NCI-H2107 (cell line): ENCODE measurements at places on chromosomes 11 and 22.

DNA sequence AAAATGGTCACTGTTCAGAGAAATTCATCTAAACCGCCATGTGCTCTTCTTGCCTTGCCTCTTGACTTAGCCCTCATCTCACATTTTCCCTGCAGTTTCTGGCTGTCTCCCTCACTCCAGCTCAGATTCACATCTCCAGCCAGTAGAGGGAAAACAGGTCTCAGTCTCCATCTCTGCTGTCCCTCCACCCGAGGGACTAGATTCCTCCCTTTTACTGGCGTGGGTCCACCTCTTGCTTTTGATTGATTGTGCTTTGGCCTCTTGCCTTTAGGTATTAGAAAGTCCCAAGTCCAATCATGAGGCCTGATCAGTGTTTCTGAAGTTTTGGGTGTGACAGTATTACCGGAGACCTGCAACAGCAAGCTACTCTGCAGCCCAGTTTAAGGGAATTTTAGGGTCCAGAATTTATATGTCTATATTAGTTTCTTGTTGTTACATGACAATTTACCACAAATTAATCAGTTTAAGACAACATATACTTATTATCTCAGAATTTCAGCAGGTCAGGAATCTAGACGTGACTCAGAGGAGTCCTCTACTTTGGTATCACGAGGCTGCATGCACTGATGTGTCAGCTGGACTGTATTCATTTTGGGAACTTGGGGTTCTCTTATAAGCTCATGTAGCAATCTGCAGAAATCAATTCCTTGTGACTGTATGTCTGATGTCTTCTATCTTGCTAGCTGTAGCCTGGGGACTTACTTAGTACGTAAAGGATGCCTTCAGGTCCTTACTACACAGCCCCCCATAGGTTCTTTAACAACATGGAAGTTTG is 805.2 kb upstream of the CCDC90B start:
- DNase-seq = no peak

GRCh38 chr11:43434893-43435292 is 76.2 kb downstream of the TTC17 start:
- no peak for DNase-seq

DNA sequence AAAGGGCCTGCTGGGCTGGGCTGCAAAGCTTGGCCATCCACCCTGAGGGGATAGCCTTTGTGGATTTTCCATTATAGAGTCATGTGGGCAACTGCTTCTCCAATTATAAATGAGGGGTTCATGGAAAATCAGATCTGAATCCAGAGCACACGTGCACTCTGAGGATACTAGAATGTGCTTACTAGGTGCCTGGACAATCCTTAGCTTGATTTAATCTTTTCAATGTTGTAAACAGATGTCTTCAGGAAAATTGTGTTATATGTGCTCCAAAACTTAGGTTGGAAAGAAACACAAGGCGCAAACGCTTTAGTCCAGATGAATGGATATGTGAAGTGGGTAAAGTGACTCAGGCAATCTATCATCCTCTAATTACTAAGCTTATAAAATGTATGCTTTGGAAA is 92.0 kb downstream of the SLC17A6 start:
- DNase-seq = no peak

GRCh38 chr11:11580012-11580411 is 41.8 kb downstream of the GALNT18 start:
- no peak for DNase-seq

GRCh38 chr22:44745853-44746789 is 6.3 kb upstream of the ARHGAP8 start:
- no peak for DNase-seq

GRCh38 chr11:33160136-33160535 is 1.1 kb downstream of the CSTF3 start:
- no peak for DNase-seq

DNA sequence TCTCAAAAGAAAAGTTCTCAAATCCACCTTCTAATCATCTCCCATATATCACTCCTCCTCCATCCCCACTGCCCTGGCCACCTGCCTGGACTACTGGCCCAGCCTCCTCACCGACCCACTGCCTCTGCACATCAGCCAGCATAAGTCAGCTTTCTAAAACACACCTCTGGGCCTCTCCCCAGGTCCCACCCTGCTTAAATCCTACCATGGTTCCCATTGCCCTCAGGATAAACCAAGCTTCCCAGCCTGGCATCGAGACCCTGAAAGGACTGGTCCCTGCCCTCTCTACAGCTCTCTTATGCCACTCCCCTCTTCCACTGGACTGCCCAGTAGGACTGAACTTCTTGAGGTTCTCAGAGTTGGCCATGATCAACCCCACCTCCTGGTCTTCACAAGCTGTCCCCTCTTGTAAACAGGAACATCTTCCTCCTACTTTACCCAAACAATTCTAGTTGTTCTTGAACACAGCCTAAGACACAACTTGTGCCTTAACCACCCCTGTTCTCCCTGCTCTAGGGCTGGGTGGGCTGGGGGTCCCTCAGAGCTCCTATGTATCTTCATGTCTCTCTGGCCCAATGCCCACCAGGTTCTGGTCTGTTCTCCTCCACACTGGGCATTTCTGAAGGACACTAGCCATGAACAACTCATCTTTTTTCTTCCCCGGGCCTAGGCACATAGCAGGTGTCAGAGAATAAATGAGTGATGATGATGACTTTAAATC is 12.6 kb upstream of the P2RY6 start:
- no peak for DNase-seq

DNA sequence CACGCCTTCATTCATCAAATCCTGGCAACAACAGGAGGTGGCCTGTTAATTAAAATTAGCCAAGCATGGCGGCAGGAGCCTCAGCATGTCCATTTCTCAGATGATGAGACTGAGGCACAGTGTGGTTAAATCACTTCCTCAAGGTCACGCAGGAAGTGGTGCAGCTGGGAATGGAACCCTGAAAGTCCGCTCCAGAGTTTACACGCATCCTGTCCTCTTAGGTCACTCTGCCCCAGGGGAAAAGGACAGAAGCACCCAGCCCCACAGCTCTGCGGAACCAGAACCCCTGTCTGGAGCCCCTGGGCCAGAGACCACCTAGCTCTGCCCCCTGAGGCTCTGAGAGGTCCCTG is 19.6 kb downstream of the RPL3 start:
- DNase-seq = no peak

DNA sequence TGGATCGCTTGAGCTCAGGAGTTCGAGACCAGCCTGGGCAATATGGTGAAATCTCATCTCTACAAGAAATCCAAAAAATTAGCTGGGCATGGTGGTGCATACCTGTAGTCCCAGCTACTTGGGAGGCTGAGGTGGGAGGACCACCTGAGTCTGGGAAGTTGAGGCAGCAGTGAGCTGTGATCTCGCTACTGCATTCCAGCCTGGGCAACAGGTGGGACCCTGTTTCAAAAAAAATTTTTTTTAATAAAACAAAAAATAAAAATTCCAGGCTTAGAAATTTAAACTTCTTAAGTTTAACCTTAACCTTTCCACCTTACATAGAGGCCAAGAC is 21.2 kb downstream of the CLMP start:
- no peak for DNase-seq

GRCh38 chr11:29449281-29450074 is 567.4 kb downstream of the KCNA4 start:
- DNase-seq = no peak

DNA sequence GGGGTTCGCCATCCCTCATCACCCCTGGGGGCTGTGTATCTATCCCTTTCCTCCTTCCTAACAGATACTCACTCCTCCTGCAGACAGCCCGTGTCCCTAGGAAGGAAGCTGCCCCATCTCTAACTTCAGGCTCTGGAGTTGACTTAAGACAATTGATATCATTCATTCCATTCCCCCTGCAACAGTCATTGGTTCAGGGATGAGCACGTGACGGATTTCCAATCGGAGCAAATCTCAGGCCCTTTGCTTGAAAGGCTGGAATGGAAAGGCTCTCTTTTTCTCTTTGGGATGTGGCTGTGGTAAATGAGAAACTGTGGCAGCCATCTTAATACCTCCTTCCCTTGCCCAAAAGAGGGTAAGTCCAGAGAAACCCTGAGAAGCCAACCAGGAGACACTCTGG is 5.0 kb upstream of the SCUBE2 start:
- no peak for DNase-seq

- no peak for DNase-seq
These were observed 10.2 kb downstream of the GNB1L start for GRCh38 chr22:19844377-19845053.

- no peak for DNase-seq
These were observed 94.9 kb downstream of the MICAL2 start for GRCh38 chr11:12205330-12205729.

GRCh38 chr11:30478923-30479322 is 107.2 kb downstream of the MPPED2 start:
- no peak for DNase-seq

DNA sequence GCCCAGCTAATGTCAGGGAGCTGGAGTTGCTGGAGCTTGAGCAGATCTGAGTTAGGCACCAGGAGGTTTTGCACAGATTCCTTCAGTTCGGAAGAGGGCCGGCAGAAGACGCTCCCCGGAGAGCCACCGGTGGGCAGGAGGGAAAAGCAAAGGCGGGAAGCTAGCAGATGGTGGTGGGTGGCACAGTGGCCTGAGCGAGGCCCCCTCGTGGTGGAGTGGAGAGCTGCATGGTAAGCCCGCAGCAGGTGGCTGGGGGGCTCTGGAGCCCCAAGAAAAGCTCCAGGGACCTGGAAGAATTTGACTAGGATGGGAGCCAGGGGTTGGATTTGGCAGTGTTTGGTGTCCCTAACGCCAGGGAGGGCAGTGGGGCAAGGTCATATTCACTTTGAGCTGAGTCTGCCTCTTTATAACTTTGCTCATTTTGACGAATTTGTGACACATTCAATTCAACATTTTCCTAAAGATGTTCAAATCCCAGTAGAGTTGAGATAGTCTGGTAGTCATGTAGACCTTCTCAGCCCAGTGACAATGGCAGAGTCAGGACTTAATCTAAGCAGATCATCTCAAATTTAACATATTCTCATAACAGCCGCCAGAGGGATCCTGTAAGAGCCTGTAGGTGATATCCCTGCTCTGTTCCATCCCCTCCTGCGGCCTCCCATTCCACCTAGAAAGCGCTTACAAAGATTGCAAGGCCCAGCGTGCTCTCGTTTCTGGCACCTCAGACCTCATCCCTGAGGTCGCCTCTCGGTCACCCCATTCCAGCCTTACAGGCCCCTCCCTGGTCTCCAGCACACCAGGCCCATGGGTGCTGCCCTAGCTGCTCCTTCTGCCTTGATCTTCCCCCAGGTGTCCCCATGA is 57.9 kb downstream of the TRIM29 start:
- no peak for DNase-seq

- DNase-seq = no peak
These were observed 768 bp upstream of the CDKN1C start for GRCh38 chr11:2886191-2886894.

- no peak for DNase-seq
These were observed 20.0 kb upstream of the NDUFC2 start for GRCh38 chr11:78099666-78100065.

DNA sequence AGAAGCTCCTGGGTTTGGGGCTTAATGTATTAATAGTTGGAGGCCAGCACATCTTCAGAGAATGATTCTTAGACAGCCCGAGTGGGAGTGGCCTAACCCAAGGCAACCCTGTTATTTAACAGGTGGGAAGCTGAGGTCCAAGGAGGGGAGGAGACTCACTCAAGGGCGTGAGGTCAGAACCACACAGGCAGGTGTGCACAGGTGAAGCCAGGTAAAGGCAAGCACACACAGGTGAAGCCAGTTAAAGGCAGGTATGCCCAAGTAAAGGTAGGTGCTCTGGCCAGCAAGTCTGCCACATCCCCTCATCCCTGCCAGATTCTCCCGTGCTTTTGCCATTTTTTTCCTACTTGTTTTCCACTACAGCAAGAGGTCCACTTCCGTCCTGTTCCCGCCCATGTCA is 2.9 kb upstream of the SHANK2 start:
- DNase-seq = no peak

GRCh38 chr11:65204646-65205601 is 23.2 kb downstream of the CAPN1 start:
- DNase-seq = no peak

DNA sequence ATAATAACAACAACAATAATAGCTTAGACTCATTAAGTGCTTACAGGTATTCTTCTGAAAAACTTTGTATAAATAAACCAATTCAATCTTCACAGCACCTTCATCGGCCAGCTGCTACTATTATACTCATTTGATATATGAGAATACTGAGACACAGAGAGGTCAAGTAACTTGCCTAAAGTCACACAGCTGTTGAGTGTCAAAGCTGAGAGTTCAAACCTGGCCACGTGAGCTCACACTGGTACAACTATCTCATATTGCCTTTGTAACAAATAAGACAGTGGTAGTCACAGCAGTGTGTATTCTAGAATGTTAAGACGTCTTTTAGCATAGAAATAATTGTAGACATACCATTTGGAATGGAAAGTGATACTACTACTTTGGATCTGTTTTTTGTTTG is 268.5 kb downstream of the NTM start:
- DNase-seq = no peak

- no peak for DNase-seq
These were observed 555.6 kb upstream of the LARGE1 start for GRCh38 chr22:34475886-34476285.

GRCh38 chr22:41229215-41229614 is 11.5 kb downstream of the CHADL start:
- DNase-seq = no peak

DNA sequence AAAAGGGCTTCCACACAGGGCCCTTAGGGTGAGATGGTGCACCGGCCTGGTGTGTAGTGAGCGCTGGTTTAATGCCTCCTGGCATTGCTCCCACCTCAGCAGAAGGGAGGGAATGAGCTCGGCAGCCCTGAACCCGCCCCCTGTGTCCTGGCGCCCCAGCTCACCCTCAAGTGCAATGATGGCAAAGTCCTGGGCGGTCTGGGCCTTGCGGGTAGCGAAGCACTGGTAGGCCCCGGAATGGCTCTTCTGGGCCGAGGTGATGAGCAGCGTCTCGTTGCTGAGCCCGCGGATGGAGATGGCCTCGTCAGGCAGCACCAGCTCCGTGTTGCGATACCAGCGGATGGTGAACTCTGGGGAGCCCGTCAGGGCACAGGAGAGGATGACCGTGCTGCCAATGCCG is 193.3 kb downstream of the CEP164 start:
- no peak for DNase-seq

DNA sequence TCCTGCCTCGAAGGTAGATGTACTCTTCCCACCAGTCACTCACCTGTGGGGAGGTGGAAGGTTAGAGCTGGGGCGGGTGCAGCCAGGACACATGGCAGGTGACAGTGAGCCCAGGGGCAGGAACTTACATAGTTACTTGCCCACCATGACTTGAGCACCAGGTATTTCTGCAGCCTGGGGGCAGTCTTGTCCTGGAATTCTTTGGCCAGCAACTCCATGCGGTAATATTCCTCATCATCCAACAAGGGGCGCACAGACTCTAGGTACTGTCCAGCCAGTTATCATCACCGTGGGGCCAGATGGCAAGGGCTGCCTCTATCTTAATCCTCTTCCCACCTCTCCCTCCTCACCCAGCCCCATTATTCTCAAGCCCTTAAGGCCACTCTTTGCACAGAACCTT is 2.2 kb downstream of the CPT1B start:
- no peak for DNase-seq

DNA sequence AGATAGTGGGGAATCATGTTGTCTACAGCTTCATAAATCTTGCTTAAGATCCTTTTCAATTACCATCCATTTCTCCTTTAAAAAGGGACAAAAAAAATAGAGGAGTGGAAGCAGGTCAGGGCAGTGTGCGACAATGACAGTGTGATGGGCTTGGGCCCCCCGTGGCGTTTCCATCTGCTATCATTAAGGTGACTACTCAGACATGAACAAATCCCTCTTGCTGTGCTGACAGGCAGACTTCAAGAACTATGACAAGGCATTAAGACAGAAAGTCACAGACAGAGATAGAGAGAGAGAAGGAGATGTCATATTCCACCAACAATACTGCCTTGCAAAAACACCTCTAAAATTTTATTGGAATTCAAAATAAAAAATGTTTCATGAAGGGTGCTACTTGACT is 263.2 kb downstream of the DCDC1 start:
- no peak for DNase-seq

- peak; percentile 1 for DNase-seq
These were observed 162.6 kb downstream of the BUD13 start for GRCh38 chr11:116610190-116610589.
